ENCODE measurements at places on chromosomes 16 and 17. TPM values are rescaled to one million over a fixed set of nuclear protein-coding genes. Genes with fewer than 3 reads are reported as not detected.

DHRS7C gene
- not detected for total RNA-seq

PLEKHG4 gene
- total RNA-seq: 4.9 TPM

CACNG5 gene
- total RNA-seq: not detected

MYH8 gene
- total RNA-seq: not detected

GGNBP2 gene
- total RNA-seq: 43.6 TPM

IL32 gene
- total RNA-seq: 3.7 TPM

LGALS9B gene
- total RNA-seq: 14.3 TPM

SPATA32 gene
- 0.24 TPM for total RNA-seq

SCNN1B gene
- 68.1 TPM for total RNA-seq

TSNAXIP1 gene
- 0.40 TPM for total RNA-seq

All from esophagus mucosa (tissue), 1 donor.